ENCODE measurements at places on chromosomes 13 and 19.

- no peak for DNase-seq
These were observed 910.6 kb upstream of the SLITRK5 start for GRCh38 chr13:86760620-86761019.

DNA sequence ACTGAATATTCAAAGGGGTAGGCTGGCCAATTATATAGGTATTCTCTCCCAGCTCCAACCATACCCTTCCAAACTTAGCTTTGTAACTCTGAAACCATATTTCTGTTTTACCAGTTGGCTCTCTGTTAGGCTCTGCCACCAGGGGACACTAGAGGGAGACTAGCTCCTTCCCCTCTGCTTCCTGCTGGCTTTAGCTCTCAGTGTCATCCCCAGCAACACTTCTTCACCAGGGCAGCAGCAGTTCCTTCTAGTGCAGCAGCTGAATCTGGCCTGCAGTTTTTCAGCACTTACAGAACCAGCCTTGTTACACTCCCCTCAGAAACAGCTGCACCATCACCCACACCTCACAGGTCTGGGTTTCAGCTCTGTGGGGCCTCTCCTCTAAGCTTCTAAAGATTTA, 51.0 kb upstream of the DOCK9 start:
- DNase-seq, result no peak

DNA sequence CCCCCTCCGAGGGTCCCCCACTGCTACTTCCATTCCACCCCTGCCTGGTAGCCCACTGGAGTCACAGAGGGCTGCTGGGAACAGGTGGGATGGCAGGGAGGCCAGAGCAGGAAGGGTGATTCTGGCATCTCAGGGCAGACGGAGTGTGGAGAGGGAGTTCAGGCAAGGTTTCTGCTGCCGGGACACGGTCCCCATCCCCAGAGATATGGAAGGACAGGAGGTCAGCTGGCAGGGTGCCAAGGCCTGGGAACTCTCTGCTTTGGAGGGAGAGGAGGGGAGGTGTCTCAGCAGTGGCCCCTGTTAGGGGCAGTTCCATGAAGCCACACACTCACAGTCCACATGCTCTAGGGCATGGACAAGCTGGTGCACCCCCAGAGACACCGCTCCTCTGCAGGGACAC, 68.1 kb downstream of the CHST8 start:
- no peak for DNase-seq

- DNase-seq, result no peak
These were observed 11.0 kb upstream of the ACOD1 start for GRCh38 chr13:76937281-76937820.

DNA sequence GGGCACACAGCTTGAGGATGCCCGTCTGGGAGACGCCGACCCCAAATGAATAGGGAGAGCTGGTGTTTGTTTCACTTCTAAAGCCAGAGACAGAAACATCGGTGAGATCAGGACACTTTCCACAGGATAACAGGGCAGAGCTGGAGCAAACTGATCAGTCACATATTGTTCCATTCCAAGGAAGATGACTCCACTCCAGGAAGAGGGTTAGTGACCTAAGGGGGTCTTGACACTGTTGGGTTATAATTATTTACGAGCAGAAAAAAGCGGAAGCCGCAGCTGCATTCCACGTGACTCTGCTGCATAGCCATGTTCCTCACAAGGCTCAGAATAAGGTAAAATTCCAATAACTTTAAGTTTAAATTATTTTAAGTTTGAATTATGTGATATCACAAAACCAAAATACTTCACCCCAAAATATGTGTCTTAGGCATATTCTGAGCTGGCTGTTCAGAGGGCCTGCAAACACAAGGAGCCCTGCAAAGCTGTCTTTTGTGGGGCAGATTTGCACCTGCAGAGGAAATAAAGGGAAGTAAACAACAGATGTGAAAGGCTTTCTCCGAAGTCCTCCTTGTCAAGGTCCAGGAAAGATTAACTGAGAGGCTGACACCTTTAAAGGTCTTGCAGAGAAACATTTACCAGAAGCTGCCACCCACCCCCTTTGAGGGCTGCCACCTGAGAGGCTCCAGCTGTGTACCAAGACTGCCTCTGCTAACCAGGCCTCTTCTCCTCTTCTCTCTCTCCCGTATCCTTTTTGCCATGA, 819.2 kb downstream of the UQCRFS1 start:
- DNase-seq, result no peak
